ENCODE measurements at places on chromosomes 7 and 10.

GRCh38 chr10:66572700-66573099, 353.1 kb upstream of the LRRTM3 start:
- DNase-seq = no peak

- no peak for DNase-seq
Observed at GRCh38 chr10:76286536-76286935, 855.1 kb downstream of the LRMDA start.

- DNase-seq = no peak
Observed at GRCh38 chr7:124808206-124808605, 42.6 kb upstream of the GPR37 start.

DNA sequence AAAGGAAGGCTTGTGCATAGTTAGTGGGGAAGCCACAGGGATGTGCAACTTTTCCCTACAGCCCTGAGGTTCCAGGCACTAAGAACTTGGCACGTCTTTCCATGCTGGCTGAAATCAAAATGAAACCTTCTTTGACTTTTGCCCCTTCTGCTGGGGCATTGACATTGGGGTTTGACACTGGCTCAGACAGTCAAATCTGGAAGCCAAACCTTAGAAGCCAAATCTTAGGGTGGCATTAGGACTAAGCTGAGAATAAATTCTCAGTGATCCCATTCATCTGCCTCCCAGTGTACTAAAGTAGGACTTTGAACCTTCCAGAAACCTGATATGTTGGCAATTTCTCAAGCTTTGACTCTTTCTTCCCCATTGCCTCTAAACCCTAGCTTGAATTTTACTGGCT, 31.3 kb upstream of the INSYN2A start:
- DNase-seq = no peak

DNA sequence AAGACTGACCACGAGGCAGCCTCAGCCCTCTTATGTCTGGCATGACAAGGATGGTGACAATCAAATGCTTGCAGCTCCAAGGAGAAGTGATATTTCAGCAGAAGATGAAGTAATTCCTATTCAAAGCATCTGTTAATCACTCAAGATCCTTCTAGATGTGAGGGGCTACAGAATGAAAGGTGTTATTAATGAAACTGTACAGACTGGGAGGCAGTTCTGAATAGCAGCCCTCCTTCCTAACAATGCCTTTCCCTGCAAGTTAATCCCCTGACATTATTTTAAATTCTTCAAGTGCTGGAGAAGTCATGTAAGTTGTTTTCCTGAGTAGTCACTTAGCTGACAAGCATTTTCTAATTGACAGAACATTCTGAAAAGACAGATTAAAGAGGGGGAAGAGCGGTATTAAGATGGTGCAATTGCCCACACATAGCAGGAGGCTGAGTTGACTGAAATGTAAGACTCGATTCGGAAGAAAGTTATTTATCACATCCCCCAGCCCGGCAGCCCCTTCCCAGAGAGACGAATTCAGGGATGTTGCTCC, 300.8 kb downstream of the GRID1 start:
- DNase-seq = no peak

DNA sequence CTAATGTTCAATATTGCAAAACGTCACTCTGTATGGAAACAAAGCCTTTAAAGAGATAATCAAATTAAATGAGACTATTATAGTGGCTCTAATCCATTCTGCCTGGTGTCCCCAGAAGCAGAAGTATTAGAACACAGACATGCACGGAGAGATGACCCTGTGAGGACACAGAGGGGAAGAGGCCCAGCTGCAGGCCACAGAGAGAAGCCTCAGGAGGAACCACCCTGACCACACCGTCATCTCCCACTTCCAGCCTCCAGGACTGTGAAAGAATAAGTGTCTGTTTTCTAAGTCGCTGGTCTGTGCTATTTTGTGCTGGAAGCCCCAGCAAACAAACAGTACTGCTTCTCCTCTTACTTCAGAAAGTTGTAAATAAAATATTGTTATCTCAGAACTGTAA, 283.5 kb upstream of the ADARB2 start:
- DNase-seq = no peak

DNA sequence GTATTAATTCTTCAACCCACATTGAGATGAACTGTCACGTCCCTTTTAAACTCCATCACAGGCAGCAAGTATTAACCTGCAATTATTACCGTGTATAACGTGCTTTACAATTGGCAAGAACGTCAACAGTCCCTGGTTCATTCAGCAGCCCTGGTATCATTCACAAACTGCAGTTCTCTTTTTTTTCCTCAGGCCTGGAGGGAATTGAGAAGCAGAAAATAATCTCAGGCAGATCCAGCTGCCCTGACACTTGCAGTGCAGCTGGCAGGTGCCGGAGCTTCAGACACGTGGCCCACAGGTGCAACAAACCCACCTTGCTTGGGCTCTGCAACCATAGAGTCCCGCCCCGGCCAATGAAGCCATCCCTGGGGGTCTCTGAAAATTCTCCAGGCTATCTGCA, 137.3 kb downstream of the PLXNA4 start:
- no peak for DNase-seq
